PC-3 (cell line): ENCODE measurements at places on chromosomes 6 and 20. TPM values are rescaled to one million over a fixed set of nuclear protein-coding genes. Genes with fewer than 3 reads are reported as not detected.

- no peak for DNase-seq
These were observed 8.1 kb downstream of the PIM1 start for GRCh38 chr6:37177935-37178517.

GRCh38 chr20:51128198-51128597, 105.3 kb upstream of the KCNG1 start:
- DNase-seq, result peak; percentile 95

DNA sequence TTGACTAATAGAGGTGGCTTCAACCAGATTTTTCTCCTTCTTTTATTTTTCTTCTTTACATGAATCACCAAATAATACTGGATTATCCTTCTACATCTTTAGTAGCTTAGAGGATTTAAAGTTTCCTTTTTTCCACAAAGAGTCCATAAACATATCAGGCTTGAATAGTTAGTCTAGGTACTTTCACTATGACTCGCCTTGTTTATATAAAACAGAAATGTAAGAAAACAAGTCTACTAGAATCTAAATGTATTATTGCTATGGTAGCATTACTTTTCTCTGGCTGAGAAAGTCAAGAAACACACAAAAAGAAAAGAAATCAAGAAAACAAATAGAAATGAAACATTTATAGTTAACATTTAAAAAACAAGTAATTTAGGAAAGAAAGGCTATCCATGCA, 215.2 kb downstream of the PTPRK start:
- peak; percentile 8 for DNase-seq

GRCh38 chr20:49890471-49891361, 24.6 kb downstream of the SPATA2 start:
- no peak for DNase-seq

DNA sequence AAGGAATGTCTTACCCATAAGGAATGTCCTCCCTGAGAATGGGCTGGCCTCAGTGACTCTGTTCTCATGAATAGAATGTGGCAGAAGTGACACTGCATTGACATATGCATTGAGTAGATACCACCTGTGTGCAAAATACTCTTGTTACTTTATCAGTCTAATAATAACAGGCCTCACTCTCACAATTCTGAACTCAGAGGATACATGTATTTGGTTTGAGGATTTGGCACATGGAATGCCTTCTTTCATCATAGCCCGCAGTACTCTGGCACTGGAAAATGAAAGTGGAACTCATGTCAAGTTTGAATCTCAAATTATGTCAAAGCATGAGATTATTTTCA, 52.9 kb upstream of the PLCB4 start:
- peak; percentile 63 for DNase-seq

DNA sequence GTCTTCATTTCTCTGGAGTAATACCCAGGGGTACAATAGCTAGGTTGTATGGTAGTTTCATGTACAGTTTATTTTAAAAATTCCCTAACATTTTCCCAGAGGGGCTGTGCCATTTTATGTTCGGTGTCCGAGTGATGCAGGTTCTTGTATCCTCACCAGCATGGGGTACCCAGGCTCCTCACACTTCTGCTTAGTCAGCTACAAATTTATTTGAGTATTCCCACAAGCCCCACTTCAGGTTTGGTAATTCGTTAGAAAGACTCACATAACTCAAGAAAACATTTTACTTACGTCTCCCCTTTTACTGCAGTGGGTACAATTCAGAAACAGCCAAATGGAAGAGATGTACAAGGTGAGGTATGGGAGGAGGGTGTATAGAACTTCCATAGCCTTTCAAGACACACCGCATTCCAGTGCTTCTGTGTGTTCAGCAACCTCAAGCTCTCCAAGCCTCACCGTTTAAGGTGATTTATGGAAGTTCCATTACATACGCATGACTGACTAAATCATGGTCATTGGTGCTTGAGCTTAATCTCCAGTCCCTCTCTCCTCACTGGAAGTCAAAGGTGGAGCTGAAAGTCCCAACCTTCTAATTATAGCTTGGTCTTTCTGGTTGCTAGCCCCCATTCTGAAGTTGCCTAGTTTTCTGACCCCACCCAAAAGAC, 18.1 kb downstream of the RIPK1 start:
- DNase-seq, result no peak

DNA sequence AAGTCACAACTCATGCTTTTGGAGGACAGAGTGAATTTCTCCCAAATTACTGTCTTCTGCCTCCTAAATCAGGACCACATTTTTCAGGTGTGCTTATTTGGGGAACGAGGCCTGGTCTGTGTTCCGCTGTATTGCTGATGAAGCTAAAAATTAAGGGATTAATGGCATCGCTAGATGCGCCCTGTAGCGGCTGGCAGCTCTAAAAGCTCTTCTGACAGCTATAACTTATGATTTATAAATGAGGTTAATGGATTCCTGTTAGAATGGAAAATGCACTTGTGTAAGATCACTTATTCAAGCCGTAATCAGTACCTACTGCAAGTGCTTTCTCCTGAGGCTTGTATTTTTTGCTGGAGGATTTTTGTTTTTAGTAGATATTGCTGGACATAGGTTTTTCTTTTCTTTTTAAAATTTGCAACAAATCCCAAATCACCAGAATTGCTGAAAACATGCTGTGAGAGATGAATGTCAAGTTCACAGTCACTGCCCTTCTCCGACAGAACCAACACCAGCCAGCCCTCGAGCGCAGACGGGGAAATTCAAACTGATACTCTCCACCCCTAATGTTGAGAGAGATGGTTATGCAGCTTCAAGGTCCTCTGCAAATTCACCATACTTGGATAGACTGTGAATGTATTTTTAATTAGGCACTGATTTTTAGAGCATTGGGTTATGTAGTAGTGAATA, 49.1 kb downstream of the AKAP12 start:
- no peak for DNase-seq

DNA sequence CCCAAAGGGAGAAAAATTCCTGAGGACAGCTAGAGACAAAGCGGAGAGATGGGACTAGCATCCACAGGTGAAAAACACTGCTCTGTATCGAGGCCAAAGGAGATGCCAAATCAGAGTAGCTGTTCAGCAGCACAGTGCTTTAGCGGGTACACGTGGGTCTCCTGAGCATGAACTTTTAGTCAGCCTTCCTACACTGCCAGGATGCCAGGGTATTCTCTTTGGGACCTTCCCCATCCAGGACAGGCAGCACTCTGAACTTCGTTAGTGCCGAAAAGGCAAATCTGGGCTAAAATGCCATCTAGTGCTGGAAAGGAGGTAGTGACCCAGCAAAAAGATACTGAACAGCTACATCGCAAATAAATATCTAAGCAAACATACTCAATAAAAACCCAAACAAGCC, 64.9 kb downstream of the C6orf58 start:
- DNase-seq, result peak; percentile 64

DNA sequence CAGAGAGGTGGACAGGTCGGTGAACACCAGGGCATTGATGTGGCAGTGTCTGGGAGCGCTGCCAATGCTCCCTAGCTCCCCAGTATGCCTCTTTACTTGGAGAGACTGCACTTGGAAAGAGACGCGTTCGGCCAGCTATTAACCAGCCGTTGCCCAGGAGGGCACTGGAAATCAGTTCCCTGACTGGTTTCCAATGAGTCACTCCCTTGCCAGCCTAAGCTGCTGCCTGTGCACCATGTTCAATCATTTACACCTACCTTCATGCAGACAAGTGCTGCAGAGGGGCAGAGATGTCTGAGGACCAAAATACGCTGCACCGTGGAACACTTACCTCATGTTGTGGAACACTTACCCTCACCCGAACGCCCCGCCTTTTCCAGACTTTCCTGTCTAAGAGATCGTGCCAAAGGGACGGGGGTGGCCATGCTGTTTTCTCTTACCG, 151.6 kb downstream of the SOBP start:
- peak; percentile 23 for DNase-seq

DNA sequence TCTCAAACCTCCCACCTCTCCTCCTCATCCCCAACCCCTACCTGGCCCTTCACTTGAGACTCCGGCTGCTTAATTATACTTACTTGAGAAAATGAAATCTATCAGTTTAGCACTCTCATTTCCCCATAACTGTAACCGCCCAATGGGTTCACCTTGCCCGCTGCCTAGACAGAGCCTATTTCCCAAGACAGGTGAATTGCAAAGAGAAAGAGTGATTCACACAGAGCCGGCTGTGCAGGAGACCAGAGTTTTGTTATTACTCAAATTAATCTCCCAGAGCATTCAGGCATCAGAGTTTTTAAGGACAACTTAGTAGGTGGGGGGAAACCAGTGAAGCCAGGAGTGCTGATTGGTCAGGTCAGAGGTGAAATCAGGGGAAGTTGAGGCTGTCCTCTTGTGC, 301.4 kb upstream of the CDYL start:
- DNase-seq, result no peak

Gene CNBD2
- total RNA-seq, result 6.6 and 6.7 TPM in 2 replicates

Gene OOEP
- not detected in 2 replicates for total RNA-seq

GRCh38 chr6:142325111-142325510, 23.3 kb downstream of the ADGRG6 start:
- DNase-seq, result no peak

GRCh38 chr6:100176951-100177710, 183.1 kb upstream of the MCHR2 start:
- DNase-seq, result no peak
